Stimulated activated CD8-positive, alpha-beta memory T cell treated with anti-CD3 and anti-CD28 coated beads, Interleukin-4, amount 100 ng/mL, for 4 hours (primary cell): ENCODE measurements at places on chromosomes 12 and 14.

DNA sequence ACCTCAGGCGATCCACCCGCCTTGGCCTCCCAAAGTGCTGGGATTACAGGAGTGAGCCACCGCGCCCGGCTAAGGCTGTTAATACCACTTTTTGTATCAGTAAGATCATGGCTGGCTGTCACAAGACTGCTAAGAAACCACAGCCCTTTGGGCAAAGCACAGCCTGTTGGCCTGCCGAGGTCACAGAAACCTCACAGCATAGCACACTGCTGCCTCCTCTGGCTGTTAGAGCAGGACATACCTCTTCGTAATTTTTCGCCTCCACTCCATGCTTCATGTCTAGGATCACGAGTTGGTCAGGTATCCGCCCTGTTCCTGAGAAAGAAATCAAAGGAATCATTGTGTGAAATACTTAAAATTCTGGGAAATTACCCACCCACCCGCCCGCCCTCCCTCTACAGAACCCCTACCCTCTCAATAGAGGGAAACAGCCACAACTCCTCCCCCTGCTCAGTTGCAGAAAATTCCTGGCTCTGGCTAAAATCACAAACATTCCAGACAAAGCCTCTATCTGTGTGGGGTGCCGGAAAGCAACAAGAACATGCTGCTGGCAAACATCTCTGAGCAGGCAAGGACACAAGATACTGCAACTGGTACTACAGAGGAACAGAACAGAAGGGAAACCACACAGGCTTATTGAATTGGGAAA lies 20.7 kb upstream of the NEK9 start:
- DNase-seq: no peak

DNA sequence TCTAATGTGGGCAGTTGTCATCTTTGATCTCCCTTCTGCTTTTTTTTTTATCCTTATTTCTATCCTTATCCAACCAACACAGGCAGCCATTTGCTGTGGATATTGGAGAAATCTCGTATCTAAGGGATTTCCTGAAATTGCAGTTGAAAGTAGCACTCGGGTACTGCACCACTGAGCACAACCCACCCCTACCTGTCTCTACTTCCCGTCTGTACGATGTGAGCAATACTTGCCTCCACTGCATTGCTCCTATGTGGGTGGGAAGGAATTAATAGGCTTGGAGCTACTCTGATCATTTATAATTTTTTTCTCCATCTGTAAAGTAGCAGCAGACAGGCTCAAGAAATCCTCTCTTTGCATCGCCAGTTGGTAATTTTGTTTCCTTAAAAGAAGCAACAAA lies 300.4 kb downstream of the SNAPC1 start:
- no peak for DNase-seq

DNA sequence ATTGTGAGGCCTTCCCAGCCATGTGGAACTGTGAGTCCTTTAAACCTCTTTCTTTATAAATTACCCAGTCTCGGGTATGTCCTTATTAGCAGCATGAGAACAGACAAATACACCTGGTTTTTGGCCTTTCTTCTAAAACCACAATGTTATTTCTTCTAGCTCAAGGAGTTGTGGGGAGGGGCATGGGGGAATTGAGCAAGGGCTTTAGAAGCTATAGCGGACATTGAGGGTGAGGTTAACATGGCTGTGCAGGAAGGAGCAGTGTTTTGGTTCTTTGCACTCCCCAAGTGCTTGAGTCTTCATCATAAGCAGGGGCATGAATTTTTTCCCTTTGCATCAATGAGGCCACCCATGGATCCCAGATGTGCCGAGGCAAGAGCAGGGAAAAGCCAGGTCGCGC lies 86.8 kb downstream of the SPRING1 start:
- no peak for DNase-seq

GRCh38 chr12:67647799-67648520 lies 585 bp upstream of the DYRK2 start:
- no peak for DNase-seq

DNA sequence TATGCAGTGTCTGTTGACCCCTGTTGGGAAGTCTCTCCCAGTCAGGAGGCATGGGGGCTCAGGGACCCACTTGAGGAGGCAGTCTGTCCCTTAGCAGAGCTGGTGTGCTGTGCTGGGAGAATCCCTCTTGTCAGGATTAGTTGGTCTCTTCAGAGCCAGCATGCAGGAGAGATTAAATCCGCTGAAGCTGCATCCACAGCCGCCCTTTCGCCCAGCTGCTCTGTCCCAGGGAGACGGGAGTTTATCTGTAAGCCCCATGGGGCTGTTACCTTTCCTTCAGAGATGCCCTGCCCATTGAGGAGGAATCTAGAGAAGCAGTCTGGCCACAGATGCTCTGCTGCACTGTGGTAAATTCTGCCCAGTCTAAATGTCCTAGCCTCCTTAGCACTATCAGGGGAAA lies 13.1 kb upstream of the KLRC1 start:
- DNase-seq: no peak

DNA sequence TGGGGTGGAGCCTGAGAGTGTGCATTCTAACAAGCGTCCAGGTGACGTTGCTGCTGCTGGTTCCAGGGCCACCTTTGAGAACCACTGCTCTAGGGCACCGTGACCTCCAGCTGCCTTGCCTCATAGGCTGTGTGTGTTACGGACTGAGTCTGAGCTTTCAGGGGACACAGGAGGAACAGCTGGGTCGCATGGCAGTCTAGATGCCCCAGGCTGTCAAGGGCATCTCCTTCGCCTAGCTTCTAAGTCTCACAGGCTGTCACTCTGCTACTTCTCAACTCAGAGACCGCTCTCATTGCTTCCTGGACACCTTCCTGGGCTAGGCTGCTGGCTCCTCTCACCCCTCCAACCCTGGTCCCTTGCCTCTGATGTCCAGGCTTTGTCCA lies 965 bp downstream of the KRT73 start:
- DNase-seq: no peak

DNA sequence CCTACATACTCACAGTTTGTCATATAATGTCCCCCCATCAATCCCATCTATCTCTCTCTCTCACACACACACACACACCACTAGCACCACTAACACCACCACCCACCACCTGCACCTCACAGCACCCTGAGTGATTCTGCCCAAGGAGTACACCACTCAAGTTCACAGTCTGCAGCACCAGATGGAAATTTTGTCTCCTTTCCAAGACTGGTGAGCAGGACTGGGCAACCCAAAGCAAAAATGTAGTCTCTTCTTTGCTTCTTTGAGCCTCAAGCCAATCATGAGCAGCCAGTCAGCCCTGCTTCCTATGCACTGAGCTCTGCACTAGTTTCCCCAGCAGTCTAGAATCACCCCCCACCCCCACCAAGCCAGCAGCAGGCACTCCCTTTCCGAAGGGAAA lies 15.0 kb upstream of the ARMH4 start:
- no peak for DNase-seq

DNA sequence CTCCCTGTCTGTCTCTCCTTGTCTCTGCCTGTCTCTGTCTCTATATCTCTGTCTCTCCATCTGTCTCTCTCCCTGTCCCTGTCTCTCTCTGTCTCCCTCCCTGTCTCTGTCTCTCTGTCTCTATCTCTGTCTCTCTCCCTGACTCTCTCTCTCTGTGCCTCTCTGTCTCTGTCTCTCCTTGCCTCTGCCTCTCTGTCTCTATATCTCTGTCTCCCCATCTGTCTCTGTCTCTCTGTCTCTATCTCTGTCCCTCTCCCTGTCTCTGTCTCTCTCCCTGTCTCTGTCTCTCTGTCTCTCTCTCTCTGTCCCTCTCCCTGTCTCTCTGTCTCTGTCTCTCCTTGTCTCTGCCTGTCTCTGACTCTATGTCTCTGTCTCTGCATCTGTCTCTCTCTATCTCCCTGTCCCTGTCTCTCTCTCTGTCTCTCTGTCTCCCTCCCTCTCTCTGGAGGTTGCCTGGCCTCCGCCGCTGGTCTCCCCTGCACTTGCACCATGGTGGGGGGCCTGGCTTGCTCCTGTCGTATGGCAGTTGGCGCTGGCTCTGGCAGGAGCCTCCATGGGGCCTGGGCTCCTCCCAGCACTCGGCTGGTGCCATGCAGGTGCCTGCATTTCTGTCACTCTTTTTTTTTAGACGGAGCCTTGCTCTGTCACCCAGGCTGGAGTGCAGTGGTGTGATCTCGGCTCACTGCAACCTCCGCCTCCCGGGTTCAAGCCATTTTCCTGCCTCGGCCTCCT lies 28.3 kb downstream of the MMP17 start:
- DNase-seq: no peak

GRCh38 chr12:89350630-89351488 lies 1.4 kb downstream of the DUSP6 start:
- DNase-seq: no peak

DNA sequence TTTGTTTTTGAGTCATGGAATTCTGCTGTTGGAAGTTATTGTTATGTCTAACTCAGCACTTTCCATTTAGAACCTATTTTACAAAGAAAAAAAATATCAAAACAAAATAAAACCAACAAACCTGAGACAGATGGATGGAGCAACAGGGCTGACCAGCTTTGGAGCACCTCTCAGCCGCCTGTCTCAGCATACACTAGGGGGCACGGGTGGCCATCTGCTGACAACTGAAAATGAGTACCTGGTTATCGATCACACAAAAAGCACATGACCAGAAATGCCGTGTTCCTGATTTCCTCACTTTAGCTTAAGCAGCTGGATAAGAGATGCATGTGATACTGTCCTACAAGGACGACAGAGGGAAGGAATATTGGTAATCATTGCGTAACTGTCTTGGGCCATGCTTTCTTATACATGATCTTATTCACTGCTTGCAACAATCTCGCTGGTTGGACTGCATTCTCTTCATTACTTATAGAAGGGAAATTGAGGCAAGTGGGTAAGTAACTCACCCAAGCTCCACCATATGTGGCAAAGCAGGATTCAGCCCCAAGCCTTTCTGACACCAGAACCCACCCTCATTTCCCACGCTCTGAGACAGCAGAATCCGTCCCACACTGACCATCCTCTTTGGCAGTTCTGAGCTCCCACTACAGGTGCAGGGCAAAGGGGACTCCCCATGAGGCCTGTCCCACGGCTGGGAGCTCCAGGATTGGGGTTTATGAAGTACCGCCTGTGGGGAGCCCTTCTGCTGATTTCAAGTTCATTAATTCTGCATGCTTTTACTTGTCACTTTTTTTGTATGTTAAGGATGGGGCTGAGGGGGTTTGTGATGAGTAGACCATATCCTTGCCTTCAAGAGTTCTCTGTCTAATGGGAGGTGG lies 43.5 kb downstream of the C14orf132 start:
- no peak for DNase-seq

GRCh38 chr12:19186722-19187661 lies 57.5 kb downstream of the PLEKHA5 start:
- no peak for DNase-seq

DNA sequence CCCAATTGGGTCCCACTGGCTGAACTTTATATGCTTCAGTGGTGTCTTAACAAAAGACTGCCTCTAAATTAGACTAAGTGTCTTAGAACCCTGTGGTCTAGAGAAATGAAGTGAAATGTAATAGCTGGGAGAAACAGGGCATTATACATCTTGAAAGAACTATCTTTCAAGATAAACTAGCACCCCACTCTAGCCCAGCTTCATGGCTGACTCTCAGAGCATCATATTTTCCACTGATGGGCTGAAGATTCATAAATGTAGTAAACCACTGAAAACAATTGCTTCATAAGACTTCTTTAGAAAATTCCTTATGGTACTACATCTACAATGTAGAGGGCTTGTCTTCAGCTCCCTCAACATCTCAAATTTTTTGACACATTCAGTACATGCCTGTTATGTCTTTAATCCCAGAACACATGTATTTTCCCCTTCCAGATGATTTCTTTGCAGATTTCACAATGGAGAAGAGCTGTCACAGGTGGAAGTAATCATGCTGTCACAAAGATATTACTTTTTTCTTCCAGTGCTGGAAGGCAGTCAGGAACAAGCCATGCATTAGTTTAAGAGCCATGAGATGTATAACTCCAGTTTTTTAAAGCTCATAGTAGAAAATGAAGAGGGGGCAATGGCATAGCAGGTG lies 48.5 kb downstream of the IFNG-AS1 start:
- DNase-seq: no peak
